ENCODE measurements at places on chromosomes 12 and 14.

- DNase-seq = no peak
Measured at GRCh38 chr14:53517270-53517960, 364.3 kb upstream of the DDHD1 start.

DNA sequence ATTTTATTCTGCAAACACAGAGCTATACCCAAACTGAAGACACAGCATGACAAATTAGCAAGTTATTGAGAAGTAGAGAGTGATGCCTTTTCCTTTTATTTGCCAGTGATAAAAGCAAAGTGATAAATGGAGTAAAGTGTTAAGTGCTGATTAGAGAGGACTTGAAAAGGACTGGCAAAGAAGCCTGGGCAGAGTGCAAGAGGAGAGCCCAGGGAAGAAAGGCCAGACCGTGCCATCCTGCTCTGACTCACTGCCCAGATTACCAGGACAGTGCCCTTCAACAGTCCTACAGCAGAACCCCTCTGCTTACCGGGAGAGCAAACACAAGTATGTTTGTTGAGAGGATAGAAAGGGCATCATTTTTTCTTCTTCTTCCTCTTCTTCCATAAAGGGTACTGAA lies 106.5 kb downstream of the ETV6 start:
- no peak for DNase-seq

DNA sequence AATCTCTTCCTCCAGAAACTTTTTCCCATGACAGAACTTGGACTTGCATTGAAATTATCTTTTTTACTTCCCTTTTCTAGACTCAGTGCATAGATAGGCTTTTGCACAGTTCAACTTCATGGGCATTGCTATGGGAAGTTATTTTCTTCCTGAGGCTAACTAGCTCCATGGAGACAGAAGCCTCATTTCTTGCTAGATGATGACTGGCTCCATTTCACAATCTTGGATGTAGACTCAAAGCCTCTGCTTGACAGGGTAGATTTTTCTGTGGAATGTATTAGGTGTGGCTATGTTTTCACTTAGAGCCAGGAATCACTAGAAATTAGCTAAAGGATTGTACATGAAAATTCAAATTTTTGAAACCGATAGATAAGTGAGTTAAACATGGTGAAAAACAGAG lies 884.1 kb upstream of the MGAT4C start:
- no peak for DNase-seq

DNA sequence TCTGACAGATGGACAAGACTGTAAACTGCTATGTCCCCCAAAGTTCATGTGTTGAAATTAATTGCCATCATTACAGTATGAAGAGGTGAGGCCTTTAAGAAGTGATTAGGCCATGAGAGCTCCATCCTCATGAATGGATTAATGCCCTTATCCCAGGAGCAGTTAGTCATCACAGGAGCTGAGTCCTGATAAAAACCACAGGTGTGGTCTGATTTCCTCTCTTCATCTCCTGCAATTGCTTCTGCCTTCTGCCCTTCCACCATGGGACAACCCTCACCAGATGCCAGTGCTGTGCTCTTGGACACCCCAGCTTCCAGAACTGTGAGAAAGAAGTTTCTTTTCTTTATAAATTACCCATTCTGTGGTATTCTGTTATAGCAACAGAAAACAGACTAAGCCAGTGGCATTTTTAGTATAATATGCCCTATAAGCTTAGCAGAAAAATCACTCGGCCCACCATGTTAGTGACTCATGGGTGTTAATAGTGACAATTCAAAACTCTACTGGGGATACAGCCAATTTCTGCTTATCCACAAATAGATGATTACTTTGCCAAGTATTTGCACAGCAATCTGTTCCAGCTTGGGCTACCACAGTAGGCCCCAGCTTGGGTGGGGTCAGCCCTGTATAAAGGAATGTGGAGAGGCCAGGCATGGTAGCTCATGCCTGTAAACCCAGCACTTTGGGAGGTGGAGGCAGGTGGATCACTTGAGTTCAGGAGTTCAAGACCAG lies 129.0 kb upstream of the BCL2L14 start:
- DNase-seq = no peak

GRCh38 chr12:109462868-109463692 lies 14.0 kb downstream of the KCTD10 start:
- no peak for DNase-seq

DNA sequence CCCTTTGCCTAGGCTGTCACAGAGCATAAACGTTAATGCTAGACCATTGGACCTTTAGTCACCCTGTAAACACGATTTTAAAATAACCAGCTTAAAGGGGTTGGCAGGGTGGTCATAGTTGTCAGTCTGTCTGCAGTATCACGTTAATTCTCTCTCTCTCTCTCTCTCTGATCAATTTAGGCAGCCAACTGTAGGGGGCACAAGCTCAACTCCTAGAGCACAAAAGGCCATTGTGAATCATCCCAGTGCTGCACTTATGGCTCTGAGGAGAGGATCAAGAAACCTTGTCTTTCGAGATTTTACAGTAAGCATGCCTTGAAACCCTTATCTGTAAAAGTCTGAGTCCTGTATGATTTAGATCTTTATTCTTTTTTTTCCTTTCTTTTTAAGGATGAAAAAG lies 97.1 kb downstream of the SCAF11 start:
- DNase-seq = no peak

DNA sequence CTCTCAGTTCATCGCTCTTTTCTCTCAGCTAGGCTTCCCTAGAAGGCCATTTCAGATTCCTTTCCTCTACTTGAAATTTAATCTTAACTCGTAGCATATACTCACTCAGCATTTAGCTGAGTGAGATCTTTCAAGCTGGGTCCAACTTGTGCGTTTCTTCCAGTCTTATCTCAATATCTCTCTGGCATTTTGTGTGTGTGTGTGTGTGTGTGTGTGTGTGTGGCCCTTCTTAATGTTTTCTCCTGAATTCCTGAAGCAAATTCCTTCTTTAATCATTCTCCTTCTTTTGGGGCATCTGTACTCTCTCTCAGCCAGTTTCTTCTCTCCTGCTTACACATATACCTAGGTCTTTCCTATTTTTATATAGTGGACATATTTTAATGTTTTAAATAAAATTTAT lies 129.1 kb downstream of the KITLG start:
- DNase-seq = no peak

DNA sequence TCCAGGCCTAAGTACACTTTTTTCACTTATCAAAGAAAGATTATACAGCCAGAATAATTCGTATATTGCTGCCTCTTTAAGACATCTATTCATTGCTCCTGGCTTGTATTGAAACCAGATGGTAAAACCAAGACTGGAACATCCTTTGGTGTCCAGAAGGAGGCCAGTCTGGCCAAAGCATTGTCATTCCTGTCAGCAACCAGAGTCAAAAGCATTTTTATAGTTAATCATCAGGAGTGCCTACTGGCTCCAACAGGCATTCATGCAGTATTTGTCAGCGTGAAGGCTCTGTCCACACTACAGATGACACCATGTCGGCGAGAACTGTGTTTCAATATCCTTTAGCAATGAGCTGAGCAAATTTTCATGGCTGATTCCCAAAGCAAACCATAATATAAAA lies 118.0 kb upstream of the G2E3 start:
- DNase-seq = no peak

GRCh38 chr12:9793779-9794395 lies 33.2 kb upstream of the CD69 start:
- no peak for DNase-seq

GRCh38 chr12:99140017-99140720 lies 495.1 kb downstream of the APAF1 start:
- no peak for DNase-seq

- no peak for DNase-seq
Measured at GRCh38 chr14:63371033-63371432, 52.3 kb upstream of the GPHB5 start.

DNA sequence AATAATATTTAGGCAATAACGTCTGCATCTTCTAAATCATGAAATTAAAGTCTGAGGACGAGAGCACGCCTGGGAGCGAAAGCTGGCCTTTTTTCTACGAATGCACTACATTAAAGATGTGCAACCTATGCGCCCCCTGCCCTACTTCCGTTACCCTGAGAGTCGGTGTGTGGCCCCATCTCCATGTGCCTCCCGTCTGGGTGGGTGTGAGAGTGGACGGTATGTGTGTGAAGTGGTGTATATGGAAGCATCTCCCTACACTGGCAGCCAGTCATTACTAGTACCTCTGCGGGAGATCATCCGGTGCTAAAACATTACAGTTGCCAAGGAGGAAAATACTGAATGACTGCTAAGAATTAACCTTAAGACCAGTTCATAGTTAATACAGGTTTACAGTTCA lies 19.3 kb downstream of the CKB start:
- no peak for DNase-seq

DNA sequence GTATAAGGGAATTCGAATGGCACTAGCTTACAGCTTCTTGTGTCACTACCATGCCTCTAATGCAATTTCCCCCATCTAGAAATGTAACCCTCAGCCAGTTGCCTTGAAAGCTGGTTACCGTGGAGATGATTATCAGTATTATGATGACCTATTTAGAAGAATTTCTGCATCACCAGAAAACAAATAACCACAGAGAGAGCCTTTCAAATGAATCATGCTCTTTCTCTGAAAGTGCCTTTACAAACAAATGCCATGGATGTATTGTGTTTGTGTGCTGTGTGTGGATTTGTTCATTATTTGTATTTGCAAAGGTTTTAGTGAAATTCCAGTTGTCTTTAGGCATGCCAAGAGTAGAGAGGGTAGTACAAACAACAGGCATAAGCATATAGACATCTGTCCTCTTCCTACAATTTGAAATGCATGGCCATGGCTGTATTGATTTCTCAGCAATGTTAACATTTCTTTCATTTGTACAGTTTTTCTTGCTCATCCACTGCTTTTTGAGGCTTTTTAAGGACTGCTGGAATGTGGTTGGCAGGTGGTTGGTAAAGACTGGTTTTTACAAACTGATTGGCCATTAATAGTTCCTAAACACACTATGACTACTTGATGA lies 266.5 kb downstream of the PAWR start:
- no peak for DNase-seq

- no peak for DNase-seq
Measured at GRCh38 chr12:67692966-67693365, 44.4 kb downstream of the DYRK2 start.

- DNase-seq = no peak
Measured at GRCh38 chr12:69056743-69057515, 124.0 kb upstream of the CPM start.

DNA sequence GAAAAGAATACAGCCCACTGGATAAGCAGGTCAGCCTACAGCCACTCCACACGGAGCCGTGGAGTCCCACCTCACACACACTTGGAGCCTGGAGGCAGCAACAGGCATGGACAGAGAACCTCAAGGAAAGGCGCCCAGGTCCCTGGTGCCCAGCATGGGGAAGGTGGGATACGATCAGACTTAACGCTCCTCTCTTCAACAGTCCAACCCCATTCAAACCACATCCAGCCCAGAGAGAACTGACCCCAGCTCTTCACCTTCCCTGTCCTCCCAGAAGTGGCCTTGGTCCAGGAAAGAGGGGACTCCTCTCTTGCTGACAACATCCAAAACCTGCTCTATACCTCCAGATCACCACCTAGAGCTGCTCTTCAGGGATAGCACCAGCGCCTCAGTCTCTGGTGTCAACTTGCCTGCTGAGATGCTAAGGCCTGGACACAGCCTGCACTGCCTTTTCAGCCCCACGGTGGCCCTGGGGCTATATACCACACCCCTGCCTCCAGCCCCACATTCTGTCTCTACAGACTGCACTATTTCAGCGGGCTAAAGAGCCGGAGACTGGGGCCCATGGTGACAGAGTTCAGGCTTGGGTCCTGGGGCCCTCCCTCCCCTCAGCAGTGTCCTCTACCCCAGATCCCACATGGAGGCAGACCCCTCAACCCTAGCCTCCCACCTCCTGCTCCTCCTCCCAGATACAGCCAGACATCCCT lies 7.0 kb downstream of the ADCY6 start:
- DNase-seq = no peak

DNA sequence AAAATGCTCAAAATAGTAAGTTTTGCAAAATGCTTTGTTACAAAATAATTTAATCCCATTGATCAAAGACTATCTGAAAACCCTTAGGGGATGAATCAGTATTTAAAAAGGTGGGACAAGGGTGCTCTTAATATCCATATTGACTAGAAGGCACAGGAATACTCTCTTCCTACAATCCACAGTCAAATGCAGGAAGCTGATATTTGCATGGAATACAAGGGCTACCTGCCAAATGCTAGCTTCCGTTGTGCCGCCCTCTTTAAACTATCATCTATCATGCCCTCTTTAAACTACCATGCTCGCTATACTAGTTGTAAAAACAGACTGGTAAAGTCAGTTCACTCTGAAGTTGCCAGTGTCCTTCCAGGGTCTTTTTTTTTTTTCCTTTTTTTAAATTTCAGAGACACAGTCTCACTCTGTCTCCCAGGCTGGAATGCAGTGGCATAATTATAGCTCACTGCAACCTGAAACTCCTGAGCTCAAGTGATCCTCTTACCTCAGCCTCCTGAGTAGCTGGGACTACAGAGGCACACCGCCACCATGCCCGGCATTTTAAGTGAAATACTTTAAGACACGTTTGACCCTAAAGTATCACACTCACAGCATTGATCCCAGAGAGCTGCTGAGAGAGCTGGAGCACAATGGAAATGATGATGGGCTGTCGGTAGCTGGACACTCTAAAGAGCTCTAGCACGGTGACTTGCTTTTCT lies 6.7 kb downstream of the SLC2A3 start:
- DNase-seq = no peak

DNA sequence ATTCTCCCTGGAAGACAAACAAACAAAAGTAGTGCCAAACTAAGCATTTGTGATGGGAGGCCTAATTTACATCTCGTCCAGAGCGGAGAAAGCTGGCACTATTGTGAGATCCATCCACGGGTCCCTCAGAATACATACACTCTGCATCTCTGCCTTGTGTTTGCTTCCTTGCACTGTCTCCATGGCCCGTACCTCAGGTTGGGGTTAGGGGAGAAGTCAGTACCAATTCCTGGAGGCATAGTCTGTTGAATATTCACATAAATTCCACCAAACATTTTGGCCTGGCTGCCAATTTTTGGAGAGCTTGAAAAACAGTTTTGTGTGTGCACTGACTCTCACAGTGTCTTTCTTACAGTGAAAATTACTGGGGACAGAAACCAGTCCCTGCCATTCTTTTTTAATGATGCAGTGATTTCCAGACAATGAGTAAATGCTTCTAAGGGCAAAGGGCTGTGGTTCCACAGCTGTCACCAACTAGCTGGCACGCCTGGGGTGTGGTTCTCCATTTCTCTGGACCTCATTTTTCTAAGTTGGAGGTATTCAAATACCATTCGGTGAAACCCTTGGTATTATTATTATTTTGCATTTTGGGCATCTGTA lies 119.7 kb upstream of the HIF1A start:
- no peak for DNase-seq

DNA sequence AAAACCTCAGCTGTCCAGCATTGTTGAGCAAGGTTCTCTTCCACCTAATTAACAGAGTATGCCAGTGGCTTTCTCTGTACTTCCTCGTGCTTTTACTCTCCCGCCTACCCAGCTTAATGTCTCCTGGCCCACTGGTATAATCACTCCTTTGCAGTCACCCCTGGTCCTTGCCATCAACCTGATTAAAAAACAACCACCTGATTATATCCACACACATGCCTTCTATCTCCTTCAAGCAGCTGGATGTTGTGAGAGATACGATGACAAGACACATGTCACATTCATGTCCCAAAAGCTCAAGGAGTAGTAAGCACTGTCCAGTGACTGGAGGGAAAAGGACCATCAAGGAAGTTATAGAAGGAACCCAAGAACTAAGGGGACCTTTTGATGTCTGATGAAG lies 241.3 kb upstream of the GRIP1 start:
- no peak for DNase-seq

- DNase-seq = no peak
Measured at GRCh38 chr12:66008985-66009384, 121.6 kb downstream of the LLPH start.

- no peak for DNase-seq
Measured at GRCh38 chr14:37047996-37048395, 124.4 kb downstream of the SLC25A21 start.

GRCh38 chr14:23054000-23054811 lies 3.1 kb downstream of the CDH24 start:
- no peak for DNase-seq
